ENCODE measurements at places on chromosomes 3 and 15.

DNA sequence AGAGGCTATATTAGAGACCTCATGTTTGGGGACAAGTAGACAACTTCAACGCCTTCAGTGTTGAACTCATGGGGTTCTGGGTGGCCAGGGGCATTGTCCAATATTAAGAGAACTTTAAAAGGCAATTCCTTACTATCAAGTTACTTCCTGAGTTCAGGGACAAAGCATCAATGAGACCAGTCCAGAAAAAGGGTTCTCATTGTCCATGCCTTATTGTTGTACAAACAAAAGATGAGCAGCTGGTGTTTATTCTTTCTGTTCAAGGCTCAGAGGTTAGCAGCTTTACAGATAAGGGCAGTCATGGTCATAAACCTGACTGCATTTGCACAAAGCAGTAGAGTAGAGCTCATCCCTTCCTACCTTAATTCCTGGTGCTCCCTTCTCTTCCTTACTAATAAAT lies 18.5 kb upstream of the PDHB start:
- DNase-seq: no peak

DNA sequence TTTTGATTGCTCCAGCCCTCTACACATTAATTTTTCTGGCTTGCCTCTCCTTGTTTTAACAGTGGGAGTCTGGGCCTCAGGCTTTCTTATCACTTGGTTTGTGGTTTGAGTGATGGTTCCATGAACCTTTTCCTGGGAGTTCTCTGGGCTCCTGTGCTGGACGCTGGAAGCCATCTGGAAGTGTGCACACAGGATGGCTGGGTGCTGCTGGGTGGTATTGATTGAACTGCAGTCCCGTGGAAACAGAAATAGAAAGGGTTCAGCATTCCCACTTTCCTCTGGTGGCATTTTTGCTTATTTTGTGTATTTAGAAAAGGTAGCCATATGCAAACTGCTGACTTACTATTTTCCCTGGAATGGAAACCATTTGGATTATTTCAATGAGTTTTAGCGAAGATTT lies 25.6 kb downstream of the MITF start:
- DNase-seq: no peak

GRCh38 chr15:94631608-94632007 lies 400.2 kb downstream of the MCTP2 start:
- DNase-seq: no peak

- no peak for DNase-seq
Measured at GRCh38 chr3:115245438-115245837, 98.3 kb upstream of the ZBTB20 start.

DNA sequence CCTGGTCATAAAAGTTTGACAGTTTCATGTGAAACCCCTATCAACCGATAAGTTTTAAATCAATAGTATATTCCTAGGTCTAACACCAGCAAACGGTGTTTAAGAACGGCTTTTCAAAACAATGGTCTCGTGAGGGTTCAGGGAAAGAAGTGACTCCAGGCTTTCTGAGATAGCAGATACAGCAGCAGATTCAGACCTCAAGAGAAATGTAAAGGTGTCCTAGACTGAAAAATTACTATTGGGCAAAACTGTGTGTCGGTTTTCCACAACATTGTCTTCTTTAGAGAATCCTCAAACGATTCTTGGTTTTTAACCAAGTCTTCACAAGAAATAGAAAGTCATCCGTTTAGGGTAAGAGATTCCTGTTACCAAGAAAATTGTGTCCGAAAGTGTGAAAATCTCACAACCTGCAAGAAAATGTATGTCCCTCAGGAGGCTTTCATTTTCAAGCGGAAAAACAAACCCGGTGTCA lies 1.2 kb downstream of the SETD2 start:
- DNase-seq: no peak

GRCh38 chr3:53812434-53812833 lies 33.8 kb downstream of the CHDH start:
- no peak for DNase-seq

GRCh38 chr3:141383555-141384129 lies 15.3 kb downstream of the ZBTB38 start:
- no peak for DNase-seq
